Stimulated activated effector memory CD8-positive, alpha-beta T cell treated with anti-CD3 and anti-CD28 coated beads, Interleukin-12 subunit alpha, Interleukin-12 subunit beta, amount 100 ng/mL, for 72 hours (primary cell): ENCODE measurements at places on chromosomes 6 and 20.
A peak's percentile ranks its signal among the peaks of the same experiment; 100 is the strongest.

DNA sequence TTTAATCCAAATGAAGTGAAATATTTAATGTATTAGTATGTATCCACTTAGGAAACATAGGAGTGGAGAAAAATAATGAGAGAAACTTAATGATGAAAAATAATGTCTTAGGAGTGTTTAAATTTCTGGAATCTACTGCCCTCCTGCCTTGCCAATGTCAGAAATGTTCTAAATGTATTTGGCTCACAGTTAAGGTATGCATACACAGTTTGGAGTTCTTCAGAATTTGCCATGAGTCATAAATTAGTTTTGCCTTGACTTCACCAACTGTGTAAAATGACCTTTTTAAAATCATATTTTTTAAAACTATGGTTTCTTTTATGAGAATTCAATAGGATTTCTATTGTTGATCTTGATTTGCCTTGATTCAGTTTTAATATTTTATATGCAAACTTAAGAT lies 191.7 kb upstream of the HSF2 start:
- no peak for DNase-seq

- DNase-seq = no peak
Measured at GRCh38 chr6:47044397-47044796, 2.3 kb upstream of the ADGRF1 start.

GRCh38 chr6:109466212-109466923 lies 10.8 kb upstream of the MICAL1 start:
- DNase-seq = peak; percentile 28

DNA sequence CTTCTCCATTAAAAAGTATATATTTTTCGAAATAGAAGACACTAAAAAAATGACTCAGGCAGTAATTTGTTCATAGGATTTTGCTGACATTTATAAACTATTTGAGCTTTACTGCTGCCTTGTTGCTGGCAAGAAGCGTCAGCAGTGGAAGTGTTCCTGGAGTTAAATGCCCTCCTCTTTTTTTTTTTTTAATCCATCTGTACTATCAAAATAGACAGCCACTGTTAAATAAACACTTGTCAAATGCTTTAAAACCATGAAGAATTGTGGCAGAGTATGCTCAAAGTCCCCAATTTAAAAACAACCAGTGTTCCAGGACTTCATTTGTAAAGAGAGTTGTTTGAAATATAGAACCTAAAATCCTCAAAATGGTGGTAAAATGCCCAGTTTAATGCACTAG lies 253.8 kb downstream of the NKAIN2 start:
- DNase-seq = no peak

DNA sequence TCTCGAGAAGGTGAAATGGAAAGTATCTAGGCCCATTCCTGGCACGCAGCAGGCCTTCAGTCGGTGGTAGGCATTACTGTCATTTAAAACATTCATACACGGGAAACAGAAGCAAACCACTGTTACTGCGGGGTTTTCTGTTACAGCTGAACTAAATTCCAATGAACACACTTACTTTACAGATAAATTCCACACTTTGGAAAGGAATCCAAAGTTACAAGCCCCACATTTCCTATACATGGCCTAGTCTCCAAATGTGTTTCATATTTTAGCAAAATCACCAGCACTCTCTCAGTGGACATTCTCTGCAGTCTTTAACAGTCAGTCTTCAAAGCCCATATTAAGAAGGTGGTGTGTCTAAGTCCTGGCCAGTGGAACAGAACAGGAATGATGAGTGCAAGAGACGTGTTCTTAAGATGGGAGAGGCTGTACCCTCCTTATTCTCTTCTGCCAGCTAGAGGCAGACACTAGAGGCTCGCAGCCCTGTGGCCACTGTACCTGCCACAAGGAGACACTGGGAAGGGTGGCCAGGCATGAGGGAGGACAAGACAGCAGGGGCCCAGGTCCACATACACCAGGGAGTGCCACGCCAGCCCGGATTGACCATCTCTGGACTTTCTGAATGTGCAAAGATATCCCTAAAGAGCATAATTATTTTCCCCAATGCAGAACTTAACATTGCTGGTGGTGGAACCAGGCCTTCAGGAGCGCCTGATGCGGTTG lies 76.4 kb downstream of the CDC5L start:
- no peak for DNase-seq

GRCh38 chr6:112298021-112298745 lies 43.8 kb upstream of the LAMA4 start:
- no peak for DNase-seq

GRCh38 chr20:24806705-24807676 lies 142.1 kb upstream of the CST7 start:
- DNase-seq = no peak

DNA sequence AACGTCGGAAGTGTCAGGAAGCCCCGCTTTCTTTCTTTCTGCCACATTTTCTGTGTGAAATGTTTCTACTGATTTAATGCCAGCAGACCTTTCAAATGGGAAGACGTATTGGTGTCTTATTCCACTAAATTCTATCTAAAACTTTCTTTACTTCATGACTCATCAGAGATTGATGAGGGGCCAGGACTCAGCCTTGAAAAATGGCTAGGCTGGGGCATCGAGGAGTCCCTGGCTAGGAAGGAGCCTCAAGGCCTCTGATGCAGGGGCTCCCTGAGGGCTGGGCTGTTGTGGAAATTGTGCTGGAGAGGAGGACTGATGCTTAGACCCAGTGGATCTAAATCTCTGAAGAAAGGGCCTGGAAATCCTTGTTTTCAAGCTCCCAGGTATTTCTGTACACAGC lies 192.8 kb upstream of the PDE10A start:
- DNase-seq = no peak

DNA sequence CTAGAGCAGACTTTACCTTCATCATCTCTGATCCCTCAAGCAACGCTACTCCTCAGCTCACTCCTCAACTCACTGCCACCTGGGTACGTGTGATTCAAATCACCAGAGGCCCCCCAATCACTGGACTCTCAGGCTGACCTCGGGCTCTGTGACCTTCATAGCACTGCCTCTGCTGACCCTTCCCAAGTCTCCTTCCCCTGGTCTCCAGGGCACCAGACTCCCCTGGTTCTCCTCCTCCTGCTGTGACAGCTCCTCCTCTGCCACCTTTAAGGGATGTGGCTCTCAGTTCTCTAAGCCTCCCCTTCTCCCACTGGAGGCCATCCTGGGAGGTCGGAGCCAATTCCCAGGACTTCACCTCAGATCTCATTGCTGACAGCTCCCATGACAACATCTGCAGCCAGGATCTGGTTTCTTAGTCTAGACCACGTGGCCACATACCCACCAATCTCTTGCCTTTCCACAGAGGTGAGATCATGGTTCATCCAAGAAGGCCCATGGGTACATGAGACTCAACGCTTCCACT lies 90.4 kb downstream of the NFATC2 start:
- DNase-seq = no peak

- no peak for DNase-seq
Measured at GRCh38 chr20:33359399-33360261, 41.7 kb downstream of the CDK5RAP1 start.

DNA sequence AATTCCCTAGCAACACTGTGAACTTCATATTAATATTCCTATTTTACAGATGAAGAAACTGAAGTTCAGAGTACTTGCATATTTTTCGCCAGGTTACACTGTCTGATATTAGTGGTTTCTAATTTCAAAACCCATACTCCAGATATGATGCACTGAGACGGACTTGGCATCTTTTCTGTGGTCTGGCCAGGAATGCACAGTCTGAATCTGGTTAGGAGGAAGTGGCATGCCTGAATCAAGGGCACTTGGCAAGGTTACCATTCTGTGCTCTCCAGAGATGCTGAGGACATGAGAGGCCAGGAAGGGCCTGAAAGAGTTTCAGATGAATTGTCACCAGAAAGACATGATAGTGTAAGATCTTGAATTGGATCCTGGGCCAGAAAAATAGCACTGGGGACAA lies 150.1 kb downstream of the HAO1 start:
- DNase-seq = no peak

GRCh38 chr20:57883761-57884160 lies 173.9 kb upstream of the PMEPA1 start:
- no peak for DNase-seq

GRCh38 chr6:50826037-50826761 lies 7.5 kb downstream of the TFAP2B start:
- no peak for DNase-seq

DNA sequence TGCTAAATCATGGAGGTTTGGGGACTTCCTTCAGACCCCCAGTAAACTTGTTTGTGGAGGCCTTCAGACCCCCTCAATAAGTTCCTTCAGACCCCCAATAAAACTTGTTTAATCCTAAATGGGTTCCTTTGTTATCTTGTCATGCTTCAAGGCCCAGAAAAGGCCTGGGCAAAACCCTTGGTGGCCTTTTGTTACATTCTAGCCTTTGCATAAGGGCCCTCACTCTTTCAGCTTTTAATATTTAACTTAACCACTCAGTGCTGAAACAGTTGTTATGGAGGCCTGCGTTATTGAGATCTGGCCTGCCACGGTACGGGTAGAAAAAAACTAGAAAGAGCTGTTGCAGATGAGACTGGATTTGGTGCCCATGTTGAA lies 4.3 kb upstream of the DYNLRB1 start:
- no peak for DNase-seq

DNA sequence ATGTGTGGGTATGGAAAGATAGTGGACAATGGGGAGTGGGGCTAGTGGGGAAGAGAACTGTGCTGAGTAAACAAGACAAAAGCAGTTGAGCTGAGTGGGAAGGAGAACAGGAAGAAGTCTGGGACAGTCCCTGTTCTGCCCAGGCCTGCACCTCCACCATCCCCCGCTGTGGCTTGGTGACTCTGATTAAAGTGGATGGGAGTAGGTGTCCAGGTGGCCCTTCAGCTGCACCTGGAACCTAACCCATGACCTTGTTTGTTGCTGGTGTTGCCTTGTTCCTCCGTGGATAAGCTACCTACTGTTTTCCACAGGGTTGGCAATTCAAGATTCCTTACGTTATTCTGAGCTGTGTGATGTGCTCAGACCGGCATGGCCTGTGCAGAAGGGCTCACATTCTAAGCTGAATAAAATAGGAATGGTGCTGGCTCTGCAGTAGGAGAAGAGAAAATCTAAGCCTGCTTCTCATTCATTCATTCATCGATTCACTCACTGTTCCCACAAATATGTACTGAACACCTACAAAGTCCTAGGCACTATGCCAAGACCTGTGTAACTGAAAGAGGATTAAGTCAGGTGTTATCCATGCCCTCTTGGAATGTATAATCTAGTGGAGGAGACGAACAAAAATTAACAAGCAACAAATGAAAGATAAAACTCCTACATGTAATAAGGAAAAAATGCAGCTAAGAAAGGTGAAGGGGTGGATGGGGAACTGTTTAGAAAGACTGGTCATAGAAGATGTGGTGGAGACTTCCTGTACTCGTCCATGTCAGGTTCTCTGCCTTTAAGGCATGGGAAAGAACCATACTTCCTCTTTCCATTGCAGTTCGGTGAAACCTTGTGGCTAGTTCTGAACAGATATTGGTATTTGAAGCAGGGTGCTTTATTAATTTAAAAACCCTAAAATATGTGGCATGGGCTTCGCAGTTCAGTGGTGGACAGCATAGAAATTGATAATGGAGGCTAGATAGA lies 10.1 kb upstream of the CALHM6 start:
- no peak for DNase-seq

- no peak for DNase-seq
Measured at GRCh38 chr20:25045343-25045712, 12.6 kb downstream of the ACSS1 start.

- DNase-seq = no peak
Measured at GRCh38 chr6:96683819-96684528, 121.0 kb downstream of the FHL5 start.

- DNase-seq = no peak
Measured at GRCh38 chr6:118061666-118062065, 154.6 kb downstream of the SLC35F1 start.

- DNase-seq = no peak
Measured at GRCh38 chr6:21748343-21749056, 154.9 kb downstream of the SOX4 start.

GRCh38 chr6:97049253-97050011 lies 124.9 kb downstream of the KLHL32 start:
- DNase-seq = no peak

DNA sequence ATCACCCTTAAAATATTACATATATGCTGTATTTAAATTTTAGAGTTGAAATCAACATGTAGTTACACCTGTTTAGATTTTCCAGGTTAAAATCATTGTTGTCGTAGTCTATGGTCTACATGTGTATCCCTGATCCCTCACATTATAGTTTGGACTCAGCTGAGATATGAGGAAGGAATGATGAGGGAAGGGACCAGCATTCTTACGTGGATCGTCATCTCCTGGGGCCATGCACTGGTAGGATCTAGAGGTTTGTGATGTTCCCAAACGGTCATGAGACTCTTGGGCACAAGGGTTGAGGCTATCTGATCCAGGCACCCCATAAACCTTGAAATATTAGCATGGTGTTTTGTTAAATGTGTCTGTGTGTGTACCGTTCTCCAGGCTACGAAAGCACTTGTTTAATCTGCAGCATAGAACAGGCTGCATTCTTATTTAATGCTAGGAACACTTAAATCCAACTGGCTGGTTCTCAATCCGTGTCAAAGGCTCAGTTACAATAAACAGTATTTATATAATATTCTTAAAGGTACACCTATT lies 55.4 kb downstream of the IPCEF1 start:
- no peak for DNase-seq

DNA sequence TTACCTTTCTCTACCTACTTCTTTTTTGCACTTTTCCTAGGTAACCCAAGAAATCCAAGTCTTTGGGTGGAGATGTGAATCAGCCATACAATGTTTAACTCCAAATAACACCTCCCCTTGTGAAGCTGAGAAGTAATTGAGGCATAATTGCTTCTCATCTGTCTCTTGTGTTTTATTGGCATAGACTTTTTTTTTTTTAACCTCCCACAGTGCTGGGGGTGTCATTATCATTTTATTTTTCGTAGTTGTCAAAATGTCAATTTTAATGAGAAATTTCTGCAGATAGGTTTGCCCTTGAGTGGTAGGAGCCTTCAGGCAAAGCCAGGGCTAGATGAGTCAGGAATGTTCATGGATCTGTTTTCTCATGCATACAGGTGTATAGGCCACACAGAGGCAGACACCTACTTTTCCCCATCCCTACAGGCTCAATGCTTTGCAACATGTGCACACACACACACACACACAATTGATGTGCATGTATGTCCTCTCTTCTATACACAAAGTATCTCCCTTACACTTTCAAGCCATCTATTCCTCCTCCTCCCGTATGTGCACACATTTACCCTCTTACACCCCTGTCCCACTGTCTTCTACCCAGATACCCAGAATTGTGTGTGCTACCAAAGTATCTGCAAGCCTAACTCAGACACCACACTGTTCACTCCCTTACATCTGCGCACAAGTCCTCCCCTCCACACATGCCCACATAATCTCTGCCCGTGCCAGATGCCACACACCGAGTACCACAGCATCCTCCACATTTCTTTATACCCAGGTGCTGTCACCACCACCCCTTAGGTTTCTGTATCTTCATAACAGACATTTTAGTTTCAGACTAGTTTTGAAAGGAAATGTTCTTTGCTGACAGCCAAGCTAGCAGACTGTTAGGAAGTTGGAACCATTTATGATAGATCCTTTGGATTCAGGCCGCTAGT lies 22.0 kb downstream of the RALY start:
- DNase-seq = no peak

DNA sequence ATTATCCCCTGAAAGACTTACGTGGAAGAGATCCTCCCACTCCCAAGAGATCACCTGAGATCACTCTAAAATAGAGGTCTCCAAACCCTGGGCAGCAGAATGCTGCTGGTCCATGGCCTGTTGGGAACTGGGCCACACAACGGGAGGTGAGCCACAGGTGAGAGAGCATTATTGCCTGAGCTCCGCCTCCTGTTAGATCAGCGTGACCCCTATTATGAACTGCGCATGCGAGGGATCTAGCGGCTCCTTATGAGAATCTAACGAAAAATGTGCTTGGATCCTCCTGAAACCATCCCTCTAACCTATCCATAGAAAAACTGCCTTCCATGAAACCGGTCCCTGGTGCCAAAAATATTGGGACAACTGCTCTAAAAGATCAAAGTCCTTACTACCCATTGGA lies 1057.4 kb downstream of the EPHA7 start:
- no peak for DNase-seq
